ENCODE measurements at places on chromosomes 7 and 10. TPM values are rescaled to one million over a fixed set of nuclear protein-coding genes. Genes with fewer than 3 reads are reported as not detected.

DNA sequence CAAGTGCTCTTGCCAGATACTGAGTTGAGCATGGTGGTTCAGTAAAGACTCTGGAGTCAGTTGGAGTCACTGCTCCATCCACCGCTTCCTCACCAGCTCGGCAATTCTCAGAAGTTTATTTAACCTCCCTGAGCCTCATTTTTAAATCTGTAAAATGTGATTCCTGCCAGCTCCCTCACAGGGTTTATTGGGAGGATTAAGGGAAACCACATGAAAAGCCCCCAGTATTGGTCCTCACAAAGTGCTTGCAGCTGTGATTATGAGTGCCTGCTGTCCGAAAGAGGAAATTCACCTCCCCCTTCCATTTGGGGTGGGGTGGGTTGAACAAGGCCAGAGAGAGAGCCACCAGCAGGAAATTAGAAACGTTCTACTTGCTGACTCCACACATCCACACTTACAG lies 99.0 kb downstream of the AOAH start:
- DNase-seq: no peak

- DNase-seq: no peak
Measured at GRCh38 chr10:70308121-70309060, 24.6 kb upstream of the NPFFR1 start.

- DNase-seq: no peak
Measured at GRCh38 chr10:68628576-68629127, 68.5 kb downstream of the TET1 start.

GRCh38 chr10:6491841-6492609 lies 88.1 kb downstream of the PRKCQ start:
- DNase-seq: no peak

GRCh38 chr7:151062399-151063211 lies 3.2 kb downstream of the SLC4A2 start:
- peak; percentile 71 for DNase-seq

DNA sequence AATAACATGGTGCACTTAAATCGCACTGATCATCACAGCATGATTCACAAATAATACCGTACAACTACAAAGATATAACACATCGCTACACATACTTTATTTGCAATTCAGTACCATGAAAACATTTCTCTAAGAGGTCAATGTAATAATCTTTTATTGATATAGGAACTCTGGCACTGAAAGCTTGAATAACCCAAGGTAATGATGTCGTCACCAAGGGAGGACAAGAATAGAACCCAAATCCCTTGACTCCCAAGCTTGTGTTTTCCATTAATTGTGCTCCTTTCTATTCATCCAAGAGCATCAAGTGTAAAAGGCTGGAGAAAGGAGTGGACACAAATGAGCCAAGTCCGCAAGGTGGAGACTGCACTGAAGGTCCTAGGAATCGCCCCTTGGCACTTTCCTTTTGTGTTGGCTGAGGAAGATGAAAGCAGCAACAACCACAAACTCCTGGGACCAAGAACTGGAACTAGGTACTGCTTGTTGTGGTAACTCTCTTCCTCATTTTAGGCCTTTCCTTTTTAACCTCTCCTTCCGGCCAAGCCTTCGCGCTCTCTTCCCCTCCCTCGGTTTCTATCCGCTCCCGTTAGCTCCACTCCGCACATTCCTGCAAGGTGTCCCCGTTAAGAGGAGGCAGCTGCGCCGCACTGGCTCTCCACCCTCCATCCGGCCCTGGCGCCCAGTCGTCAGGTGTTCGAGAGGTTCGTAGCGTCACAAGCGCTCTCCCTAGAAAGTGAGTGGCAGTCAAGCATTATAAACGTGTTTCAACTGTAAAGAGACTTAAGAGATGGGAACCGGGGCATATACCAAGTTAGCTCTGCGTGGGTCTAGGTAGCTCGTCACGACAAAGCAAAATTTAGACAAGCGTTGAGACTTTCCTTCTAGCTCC lies 1.0 kb upstream of the CBLL1 start:
- peak; percentile 17 for DNase-seq

- no peak for DNase-seq
Measured at GRCh38 chr7:128666200-128666599, 5.9 kb upstream of the GARIN1A start.

DNA sequence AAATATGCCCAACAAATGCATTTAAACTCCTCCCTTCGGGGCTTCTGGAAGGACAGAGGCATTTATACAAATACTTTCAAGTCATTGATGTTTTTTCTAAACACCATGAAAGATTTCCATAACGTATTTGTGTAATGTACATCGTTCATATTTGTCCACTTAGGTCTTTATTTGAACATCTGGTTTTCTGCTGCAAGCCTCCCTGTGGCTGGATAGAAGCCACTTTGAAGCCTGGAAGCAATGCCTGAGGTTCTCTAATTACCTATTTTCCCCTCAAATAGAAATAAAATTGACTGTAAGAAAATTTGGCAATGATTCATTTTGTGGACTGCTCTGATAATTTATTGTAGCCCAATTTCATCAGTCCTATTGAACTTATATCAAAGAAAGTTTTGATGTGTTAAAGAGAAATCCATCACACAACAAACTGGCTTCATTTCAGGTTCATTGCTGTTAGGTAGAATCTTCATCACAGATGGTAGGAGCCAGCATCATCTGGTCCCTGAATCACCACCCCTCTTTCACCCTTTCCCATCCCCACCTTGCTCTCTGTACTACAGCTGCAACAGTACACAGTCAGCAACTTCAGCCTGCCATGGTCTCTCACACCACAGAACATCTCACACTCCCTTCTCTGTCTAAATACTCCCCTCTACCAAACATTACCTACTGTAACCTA lies 186.0 kb upstream of the MGMT start:
- DNase-seq: no peak

GRCh38 chr7:3168869-3169268 lies 125.2 kb upstream of the CARD11 start:
- DNase-seq: no peak

- DNase-seq: no peak
Measured at GRCh38 chr10:50883629-50884028, 1.8 kb downstream of the A1CF start.

GRCh38 chr7:140230516-140230860 lies 53.7 kb upstream of the KDM7A start:
- DNase-seq: no peak

DNA sequence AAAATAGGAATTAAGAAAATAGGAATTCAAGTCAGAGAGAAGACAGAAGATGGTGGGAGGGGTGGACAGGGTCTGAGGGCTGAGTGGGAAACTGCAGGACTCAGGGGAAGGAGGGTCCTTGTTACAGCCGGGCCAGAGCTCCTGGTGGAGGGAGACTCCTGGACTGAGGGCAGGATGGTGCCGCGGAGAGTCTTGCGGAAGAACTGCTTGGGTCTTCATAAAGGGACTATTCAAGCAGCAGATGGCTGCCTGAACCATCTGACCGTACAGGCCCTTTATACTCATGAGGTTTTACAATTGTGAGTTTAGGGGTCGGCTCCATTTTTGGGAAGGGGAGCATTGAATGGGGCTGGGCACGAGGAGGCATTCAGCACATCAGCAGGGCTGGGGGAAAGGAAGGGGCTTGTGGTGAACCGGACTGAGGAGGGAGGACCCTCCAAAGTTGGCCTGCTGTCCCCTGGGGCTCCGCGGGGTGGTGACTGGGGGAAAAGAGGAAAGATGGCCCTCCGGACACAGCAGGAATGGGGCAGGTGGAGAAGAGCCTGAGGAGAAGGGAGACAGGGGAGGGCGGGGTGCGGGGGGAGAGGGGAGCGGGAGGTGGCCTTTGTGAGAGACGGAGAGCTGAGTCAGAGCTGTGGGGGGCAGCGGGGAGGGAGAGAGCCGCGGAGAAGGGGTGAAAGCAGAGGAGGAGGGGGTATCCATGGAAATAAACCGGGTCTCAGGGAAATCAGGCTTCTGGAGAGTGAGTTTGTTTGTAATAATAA lies 1.5 kb downstream of the FAM131B start:
- DNase-seq: no peak

DNA sequence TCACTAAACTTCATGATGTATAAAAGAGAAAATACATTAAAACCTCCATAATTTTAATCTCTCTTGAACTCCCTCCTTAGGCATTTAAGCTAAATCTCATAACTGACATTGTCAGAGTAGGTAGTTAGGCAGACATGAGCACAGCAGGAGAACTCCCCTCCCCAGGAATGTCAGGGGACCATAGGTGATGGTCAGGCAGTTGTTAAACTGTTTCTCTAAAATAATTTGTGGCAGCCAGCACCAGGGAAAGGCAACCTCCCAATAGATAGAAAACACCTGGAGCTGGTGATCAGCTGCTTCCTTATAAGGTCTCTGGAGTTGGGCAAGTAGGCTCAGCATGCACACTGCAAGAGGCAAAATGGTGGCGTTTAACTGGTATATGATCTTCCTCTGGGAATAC lies 73.0 kb downstream of the TPK1 start:
- DNase-seq: no peak

GRCh38 chr10:60252688-60253087 lies 137.0 kb downstream of the ANK3 start:
- no peak for DNase-seq

- DNase-seq: no peak
Measured at GRCh38 chr7:99061001-99061776, 82.7 kb downstream of the SMURF1 start.

DNA sequence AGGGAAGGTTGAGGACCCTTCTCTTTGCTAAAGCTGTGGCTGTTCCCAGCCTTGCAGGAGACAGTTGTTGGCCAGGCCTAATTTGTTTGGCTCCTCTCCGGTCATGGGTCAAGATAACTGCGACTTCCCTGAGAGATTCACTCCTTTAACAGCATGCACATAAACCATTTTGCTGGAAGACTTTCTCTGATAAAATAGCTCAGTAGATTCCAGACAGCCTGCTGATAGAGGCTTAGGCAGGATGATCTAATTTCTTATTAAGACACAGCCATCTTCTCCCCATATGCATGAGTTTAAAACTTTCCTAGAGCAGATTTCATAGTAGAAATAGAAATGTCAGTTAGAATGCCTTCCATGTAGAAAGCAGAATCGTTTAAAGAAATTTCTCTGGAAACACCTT lies 181.9 kb downstream of the WNT2 start:
- no peak for DNase-seq

GRCh38 chr7:106283831-106284713 lies 711 bp downstream of the NAMPT start:
- peak; percentile 79 for DNase-seq

- DNase-seq: no peak
Measured at GRCh38 chr7:157272351-157273207, 64.2 kb upstream of the DNAJB6 start.

GRCh38 chr10:126948355-126949160 lies 43.3 kb downstream of the DOCK1 start:
- DNase-seq: no peak

- no peak for DNase-seq
Measured at GRCh38 chr10:91525896-91526712, 106.8 kb downstream of the PPP1R3C start.

DNA sequence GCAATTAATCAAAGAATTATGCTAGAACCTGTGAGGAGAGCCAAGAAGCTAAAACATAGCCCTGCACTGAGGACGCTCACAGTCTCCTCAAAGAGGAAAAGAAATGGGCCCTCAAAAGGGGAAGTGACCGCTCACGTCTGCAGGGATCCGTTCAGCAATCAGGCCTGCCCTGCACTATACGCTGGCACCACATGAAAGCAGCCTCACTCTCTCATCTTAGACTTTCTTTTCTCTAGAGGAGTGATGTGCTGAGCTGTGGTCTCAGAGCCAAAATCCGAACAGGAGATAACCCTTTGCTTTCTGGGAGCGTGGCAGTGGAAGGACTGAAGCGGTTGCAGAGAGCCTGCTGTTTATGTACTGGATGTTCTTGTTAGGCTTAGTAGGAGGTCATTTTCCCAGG lies 6.3 kb upstream of the IL2RA start:
- DNase-seq: no peak

GRCh38 chr7:151403764-151404163 lies 6.1 kb downstream of the WDR86 start:
- no peak for DNase-seq

DNA sequence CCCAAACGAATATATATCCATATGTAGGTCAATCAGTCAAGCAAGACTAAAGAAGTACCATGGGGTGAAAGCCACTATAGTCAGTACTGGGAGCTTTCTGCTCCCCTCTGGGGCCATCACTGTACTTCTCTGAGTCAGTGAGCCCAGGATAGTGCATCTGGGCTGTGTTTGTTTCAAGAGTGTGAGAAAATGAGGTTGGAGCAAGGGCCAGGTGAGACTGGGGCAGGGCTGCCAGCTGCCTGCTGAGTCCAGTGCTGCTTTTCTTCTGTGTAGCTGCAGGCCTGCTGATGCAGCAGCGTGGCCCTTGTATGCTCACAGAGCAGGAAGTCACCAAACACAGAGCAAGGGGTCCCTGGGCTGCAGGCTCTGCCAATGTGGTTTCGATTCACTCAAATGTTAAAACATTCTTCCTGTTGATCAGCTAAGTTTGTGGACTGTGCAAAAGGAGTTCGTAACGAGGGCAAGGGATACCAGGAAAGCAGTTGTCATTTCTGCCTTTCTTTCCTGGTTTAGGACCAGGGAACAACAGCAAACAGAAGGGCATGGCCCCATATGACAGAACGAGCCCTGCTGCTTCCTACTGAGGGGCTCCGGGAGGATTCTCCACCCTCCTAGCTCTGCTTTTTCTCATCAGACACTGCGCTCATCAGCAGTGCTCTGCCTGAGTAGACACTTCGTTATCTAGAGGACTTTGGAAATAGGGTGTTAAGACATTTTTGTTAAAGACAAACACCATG lies 65.4 kb upstream of the TNS3 start:
- no peak for DNase-seq

- no peak for DNase-seq
Measured at GRCh38 chr10:28800144-28800543, 122.8 kb downstream of the BAMBI start.

DNA sequence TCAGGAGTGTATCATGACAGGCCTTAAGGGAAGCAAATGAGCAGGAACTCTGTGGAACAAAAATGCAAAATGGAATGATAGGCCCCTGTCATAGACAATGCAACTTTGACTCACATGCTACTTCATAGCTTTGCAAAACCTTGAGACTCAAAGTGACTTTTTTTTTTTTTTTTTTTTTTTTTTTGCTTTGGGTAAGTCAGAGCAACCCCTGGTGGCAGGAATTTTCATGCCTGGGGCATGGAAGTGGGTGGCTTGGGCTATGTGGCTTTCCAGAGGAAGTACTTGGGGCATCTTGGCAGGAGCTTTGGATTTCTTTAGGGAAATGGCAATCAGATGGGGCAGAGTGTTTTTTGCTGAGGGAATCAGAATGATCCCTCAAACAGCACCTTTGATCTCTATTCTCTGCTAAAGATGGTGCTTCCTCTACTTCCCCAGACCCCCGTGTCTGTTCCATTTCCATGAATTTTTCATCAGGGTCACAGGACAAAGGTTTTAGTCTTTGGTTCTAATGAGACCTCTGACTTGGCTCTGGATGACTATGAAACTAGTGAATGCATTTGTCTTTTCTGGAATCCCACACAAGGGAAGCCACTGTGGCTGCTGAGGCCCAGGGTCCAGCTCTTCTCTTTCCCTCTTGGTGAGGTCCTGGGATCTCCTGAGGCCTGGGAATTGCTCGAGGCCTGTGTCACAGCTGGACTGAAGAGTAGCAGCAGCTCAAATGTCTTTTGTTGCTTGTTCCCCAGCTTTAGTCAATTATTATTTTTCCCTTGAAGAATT lies 62.8 kb downstream of the TACC2 start:
- DNase-seq: no peak

- DNase-seq: no peak
Measured at GRCh38 chr10:29712108-29712507, 77.3 kb upstream of the SVIL start.

Gene GJD4
- total RNA-seq: not detected

Gene DOCK1
- 51.1 TPM for total RNA-seq

Gene ZPBP
- 1.1 TPM for total RNA-seq

Gene CALCR
- not detected for total RNA-seq

Gene RADIL
- 3.7 TPM for total RNA-seq

Gene SPDYE2B
- total RNA-seq: not detected

Gene CAV1
- total RNA-seq: 272 TPM

Gene DNAJC1
- total RNA-seq: 20.8 TPM

Gene LAMB1
- 10.2 TPM for total RNA-seq

Gene AKR1C1
- total RNA-seq: 21.8 TPM

Gene HYAL4
- total RNA-seq: not detected

All from ovary (tissue), 10 donors.